H7 (cell line): ENCODE measurements at places on chromosomes 6 and 20.

- DNase-seq: no peak
These were observed 4.3 kb downstream of the PFDN4 start for GRCh38 chr20:54212226-54212625.

- DNase-seq: no peak
These were observed 379.6 kb downstream of the COL12A1 start for GRCh38 chr6:74826263-74826662.

GRCh38 chr20:53419693-53420460 lies 173.8 kb downstream of the ZNF217 start:
- no peak for DNase-seq

DNA sequence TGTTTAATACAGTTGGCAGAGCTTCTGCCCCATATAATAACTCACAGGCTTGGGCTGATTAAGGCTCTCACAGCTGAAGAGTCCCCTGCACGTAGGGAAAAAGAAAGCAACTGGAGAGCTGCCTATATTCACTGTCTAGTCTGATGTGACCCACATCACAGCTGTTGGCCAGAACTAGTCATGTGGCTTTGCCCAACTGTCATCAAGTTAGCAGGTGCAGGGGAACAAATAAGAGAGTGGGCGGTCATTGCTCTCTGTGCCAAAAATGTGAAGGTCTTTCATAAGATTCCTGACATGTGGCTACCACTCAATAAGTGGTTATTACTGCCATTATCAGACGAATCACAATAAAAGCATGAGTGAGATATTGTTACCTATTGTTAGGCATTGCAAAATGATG lies 665.2 kb downstream of the DOK5 start:
- no peak for DNase-seq

DNA sequence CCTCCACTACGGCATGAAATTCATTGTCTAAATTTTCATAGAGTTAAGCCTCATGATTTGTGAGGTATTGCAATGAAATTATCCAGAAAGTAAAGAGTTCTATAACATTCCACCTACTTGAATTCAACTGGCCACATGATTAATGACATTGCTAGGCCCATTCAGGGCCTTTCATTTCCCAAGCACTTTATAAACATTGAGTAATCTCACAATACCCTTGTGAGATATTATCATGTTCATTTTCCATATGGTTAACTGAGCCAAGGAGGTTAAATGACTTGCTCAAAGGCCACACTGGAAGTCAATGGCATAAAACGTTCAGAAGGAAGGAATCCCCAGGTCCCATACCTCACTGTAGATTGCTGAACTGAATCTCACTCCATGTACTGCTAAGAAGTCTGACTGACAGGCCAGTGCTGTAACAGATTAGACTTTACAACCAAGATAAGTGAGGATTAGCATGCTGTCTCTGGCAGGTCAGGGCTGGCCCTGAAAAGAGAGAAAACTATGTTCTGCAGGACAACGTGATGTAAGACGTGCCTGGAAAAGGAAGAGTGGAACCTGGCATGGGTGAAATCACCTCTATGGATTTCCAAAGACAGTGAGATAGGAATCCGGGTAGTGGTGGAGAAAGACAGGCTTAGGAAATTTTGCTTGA lies 75.9 kb upstream of the SPACA1 start:
- no peak for DNase-seq

DNA sequence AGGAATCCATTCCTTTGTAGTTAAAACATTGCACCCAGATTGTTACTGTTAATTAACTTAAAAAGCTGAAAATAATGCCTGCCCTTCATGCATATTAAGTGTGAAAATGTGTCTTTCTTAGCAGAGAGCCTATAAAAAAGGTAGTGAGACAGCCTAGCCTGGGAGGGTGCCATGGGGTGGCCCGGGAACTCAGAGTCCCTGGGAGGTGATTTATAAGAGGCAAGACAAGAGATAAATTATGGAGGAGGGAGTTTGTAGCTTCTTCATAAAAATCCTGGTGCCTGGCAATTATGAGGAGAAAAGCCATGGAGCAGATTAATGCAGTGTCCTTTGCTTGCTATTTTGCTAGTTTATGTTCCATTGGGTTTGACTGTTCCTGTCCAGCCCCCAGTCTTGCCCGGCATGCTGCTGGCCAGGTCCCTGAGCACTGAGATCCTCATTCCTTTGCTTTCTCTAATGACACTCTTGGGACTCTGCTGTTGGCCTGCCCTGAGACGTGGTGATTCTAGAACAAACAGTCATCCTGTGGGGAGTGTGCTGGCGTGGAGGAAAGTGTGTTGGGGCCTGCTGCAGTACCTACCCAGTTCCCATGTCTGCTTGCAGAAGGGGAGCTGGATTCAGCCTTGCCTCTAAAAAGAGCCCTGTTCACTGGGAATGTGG lies 4.2 kb downstream of the MLN start:
- DNase-seq: no peak
